ENCODE measurements at places on chromosomes 11 and 22. TPM values are rescaled to one million over a fixed set of nuclear protein-coding genes. Genes with fewer than 3 reads are reported as not detected.

- no peak for DNase-seq
Observed at GRCh38 chr22:50607659-50608020, 7.0 kb downstream of the MAPK8IP2 start.

GRCh38 chr11:61429691-61430582, at the start of the genes CPSF7 and SDHAF2:
CPSF7 (minus strand) TSS chr11:61429975; CDS start chr11:61429235, 740 bp downstream.
SDHAF2 (plus strand) TSS chr11:61430124; CDS start chr11:61430147, 23 bp downstream.
- DNase-seq = no peak

GRCh38 chr11:20770414-20770946, 101.1 kb downstream of the NELL1 start:
- no peak for DNase-seq

DNA sequence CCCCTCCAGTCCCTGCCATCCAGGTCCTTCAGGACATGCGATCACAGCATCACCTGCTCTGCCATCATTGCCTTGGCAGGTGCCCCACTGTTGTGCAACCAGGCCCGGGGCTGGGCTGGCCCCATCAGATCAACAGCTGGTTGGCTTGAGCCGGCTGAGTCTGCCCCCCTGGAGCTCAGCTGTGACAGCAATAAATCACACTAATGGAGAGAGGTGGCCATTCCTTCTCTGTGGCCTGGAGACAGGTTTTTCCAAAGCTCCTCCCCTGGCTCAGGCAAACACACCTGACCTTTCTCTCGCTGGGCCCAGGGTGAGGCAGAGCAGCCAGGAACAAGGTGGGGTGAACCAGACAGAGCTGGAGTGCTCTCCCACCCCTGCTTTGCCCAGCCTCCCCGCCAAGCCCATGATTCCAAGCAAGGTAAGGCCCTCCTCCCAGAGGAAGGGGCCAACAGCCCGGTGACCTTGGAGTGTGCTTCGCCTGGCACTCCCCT, 8.9 kb upstream of the FXYD2 start:
- DNase-seq = no peak

ALX4 gene
- not detected for total RNA-seq

SORL1 gene
- total RNA-seq = 1.9 TPM
